HuH-7.5 (cell line): ENCODE measurements at places on chromosomes 16 and 17.

DNA sequence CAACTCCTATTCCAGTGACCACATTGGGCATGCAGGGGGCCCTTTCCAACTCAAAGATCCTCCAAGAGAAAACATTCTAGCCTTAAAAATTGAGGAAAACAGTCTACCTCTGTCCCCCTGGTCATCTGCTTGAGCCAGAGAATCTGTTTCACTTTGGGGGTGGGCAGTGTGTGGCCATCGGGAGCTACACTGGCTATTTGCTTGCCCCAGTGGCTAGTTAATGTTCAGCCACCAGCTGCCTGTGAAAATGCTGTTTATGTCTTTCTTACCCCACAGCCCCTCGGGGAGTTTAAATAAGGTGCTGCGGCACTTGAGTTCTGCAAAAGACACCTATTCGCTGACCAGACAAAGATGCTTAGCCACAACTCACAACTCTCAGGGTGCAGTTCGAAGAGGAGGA is 43.4 kb downstream of the GNAO1 start:
- DNase-seq, result no peak

DNA sequence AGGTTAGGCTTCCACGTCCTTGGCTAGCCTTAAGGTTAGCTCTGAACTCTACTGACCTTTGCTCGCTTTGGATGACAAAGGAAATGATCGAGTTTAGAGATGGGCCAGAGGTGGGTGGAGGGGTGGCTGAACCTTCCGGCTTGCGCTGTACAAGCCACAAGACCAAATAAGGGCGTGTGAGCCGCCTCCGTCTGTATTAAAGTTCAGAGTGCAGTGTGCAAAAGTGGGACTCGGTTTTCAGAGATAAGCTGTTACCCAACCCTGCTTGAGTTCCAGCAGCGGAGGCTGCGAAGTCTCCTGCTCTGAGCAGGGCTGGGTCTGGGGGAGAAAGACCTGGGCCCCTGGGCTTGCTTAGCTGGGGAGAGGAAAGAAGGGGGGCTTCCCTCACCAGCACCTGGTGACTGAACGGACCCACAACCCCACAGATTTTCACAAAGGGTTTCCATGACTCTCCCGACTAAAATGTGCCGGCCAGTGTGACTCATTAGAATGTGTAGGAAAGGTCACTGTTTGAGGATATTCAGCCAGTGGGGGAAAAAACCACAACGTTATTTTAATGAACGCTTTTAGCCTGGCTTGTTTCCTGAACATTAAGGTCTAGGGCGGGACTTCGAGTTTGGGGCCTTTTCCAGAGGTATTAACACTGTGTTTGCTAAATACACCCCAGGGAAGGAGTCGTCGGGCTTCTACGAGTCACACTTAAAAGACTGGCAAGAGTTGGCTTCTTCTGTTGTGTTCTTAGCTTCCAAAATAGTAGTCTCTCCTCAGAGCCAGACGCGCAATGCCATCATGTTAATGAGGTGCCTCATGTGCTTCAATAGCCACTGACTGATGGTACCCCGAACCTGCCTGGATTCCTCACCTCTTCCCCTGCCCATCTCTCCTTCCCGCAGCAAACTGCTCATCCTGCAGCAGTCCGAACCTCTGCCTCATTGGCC is 67.0 kb downstream of the CENPV start:
- DNase-seq, result peak; percentile 66

DNA sequence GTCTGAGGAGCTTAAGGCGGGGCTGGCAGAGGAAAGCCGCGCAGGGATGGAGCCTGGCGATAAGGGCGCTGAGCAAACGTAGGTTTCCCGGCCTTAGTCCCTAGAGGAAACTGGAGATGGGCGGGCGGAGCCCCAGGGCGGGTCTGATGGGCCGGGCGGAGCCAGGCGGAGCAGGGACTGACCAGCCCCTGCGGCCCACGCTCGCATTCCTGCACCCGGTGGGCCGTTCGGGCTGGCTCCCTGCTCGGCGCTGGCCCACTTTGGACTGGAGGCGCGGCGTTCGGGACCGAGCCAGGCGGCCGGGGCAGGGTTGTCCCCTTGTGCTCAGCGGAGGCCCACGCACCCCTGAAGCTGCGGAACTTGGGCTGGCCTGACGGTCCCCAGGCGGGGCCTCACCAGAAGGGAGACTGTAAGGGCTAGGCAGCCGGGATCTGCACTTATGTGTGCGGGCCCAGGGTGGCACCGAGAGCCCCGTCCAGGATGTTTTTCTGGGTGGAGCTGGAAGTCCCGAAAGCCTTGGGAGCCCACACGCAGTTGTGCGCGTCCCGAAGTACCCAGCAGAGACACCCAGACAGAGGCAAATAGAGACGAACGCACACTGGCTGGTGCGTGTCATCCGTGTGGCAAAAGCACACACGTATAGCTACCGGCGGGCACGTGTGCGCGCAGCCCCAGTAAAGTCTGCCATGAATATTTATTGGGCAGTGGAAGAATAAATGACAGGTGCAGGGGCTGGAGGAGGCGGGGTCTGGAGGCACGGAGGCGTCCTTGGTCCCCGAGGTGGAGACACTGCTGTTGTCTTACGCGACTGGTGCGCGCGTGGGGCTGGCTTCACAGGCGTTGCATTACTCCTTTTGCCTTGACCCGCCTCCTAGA is 1.4 kb downstream of the PYDC1 start:
- peak; percentile 96 for DNase-seq

DNA sequence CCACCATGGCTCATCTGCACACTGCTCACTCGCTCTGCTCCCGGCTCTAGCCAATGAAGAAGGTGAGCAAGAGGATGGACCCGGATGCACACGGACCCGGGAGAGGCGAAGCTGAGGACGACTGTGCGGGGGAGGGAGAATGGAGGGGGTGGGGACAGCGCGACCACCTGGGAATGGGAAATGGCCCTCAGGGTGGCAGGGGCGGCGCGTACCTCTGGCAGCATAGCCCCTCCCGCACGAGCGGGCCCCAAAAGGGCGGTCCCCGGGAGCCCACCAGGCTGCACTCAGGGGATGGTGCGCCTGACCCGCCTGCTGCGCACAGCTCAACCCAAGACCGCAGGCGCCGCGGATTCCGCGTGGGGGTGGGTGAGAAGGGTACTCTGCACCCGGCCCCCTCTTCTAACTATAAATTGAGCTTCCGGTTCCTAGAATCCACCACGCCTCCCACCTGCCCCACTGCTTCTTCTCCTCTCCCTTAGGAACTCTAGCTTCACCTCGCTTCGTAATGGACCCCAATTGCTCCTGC is 6.1 kb downstream of the MT1H start:
- DNase-seq, result no peak

GRCh38 chr17:67879662-67880061 is 54.4 kb downstream of the BPTF start:
- no peak for DNase-seq
